ENCODE measurements at places on chromosomes 16 and 17.

DNA sequence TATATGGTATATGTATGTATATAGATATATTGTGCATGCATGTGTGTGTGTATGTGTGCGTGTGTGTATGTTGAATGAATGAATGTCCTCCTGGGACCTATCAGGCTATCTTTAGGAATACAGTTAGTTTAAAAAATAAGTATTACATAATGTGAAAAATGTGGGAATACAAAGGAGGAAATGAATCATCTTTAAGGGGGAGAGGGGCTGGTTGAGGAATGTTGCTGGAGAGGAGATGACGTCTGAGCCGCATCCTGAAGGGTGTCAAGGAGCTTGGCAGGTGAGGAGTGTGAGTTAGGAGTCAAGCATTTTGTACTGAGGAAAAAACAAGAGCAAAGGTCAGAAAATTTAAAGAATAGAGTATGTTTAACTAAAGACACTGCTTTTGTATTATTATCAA lies 62.4 kb upstream of the NLK start:
- no peak for DNase-seq

DNA sequence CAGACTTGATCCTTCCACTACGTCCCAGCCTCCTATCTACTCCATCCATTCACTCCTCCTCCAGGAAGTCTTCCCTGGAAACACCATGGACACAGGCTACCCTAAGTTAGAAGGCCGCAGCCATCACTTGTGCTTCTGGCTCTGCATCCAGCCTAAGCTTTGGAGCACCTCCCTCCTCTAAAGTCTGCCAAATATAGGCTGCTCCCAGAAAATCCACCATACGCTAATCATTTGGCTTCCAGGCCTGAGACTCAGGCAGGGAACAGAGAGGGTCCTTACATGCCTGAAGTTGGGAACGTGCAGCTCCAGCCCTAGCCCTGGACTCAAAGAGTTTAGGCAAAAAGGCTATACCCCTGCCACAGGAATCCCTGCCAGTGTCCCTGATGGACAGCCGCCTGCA lies 6.7 kb downstream of the PCGF2 start:
- DNase-seq = no peak

GRCh38 chr17:6095501-6095900 lies 25.3 kb downstream of the WSCD1 start:
- DNase-seq = no peak

DNA sequence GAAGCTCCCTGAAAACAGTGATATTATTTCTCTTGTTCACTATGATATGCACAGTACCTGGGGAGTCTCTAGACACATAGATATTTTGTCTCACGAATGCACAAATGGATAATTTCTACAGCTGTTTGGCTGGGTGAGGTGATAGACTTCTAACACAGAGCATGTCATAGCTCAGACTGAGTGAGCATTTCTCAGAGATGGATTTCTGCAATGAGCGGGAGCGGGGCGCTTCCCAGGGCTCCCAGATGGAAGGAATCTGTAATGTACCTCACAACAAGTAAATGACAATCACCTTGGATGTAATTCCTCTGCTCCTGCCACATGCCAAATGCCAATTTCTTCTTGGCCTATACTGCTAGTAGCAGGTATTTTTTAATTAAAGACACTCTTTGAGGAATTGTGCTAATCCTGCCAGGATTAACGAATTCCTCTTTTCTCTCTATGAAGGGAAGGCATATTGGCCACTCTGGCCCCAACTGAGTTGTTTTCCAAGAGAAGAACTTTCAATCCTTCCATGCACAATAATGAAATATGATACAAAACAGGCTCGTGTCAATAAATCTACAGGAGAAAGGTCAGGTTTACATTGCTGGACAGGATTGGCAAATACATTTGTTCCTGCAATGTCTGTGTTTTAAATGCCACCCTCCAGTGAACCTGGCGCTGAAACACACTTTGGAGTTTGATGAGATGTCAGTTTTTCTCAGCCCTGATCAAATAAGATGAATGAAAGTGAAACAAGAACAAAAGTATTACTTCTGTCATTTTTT lies 185.3 kb downstream of the CBLN1 start:
- no peak for DNase-seq

DNA sequence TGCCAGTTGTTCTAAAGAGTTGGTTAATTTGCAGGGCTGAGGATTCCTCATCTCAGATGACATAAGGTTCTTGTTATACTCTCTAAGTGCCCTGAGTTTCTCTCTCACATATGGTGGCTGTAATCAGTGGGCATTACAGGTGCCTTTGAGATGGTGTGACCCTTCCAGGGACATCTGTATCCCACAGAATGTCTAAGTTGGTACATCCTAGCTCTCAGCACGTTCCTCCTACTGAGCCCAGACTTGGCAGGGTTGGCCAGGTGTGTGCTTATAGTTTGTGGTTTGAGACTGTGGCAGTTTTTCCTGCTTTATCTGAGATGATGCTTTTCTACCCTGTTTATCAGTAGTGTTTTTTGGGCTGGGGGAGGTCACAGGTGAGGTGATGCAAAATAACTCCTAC lies 36.3 kb downstream of the SPECC1 start:
- no peak for DNase-seq

- no peak for DNase-seq
Observed at GRCh38 chr16:49362230-49362629, 11.4 kb upstream of the C16orf78 start.

DNA sequence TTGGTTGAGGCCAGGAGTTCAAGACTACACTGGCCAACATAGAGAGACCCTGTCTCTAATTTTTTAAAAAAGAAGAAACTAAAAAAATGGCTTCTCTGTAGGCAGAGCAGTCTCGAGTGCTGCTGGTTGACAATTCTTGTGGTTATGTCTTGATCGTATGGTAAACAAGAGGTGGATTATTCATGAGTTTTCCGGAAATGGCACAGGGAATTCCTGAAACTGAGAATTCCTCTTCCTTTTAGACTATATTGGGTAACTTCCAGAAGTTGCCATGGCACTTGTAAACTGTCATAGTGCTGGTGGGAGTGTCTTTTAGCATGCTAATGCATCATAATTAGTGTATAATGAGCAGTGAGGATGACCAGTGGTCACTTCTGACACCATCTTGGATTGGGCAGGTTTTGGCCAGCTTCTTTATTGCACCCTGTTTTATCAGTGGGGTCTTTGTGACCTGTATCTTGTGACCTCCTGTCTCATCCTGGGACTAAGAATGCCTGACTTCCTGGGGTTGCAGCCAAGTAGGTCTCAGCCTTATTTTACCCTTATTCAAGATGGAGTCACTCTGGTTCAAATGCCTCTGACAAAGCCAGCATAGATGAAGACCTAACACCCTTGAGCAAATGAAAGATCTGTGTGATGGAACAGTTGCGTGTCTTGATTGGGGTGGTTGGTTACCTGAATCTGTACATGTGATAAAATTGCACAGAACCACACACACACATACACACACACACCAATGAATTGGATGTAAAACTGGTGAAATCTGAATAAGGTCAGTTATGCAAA lies 30.2 kb downstream of the BMERB1 start:
- DNase-seq = no peak

GRCh38 chr16:10896723-10897122 lies 19.7 kb downstream of the CIITA start:
- DNase-seq = no peak

DNA sequence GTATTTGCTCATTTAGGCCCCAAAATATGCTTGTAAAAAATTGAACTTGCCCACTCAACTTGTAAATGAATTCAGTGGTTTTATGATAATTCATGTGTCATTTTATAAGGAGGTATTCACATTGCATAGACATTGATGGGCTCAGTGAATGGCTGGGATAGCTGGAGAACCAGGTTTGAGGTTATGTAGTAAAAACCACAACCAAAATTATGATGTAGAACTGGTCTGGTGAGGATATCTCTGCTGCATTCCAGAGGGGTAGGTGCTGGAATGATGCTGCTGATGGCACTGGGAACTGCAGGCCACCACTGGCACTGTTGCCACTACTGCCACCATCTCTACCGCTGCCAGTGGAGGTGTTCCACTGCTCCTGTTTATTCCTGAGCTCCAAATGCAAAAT lies 21.5 kb upstream of the RABEP1 start:
- DNase-seq = no peak

- no peak for DNase-seq
Observed at GRCh38 chr16:89143201-89143741, 28.3 kb upstream of the CDH15 start.

DNA sequence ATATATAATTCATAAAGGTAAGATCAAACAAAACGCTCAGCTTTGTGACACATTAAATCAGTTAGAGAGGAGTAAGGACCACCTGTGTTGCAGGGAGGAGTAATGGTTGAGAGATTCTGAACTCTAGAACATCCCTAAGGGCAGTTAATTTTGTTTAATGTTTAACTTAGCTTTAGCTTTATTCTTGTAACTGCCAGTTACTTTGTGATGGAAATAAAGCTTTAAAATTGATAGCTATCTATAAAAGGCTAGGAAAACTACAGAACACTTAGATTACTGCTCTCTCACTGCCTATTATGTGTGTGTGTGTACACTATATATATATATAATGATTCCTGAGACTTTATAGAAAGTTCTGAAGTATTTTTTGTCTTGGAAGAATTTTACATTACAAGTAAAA lies 37.8 kb downstream of the PTRH2 start:
- no peak for DNase-seq

GRCh38 chr16:88703486-88704309 lies 2.5 kb downstream of the RNF166 start:
- DNase-seq = peak; percentile 69

DNA sequence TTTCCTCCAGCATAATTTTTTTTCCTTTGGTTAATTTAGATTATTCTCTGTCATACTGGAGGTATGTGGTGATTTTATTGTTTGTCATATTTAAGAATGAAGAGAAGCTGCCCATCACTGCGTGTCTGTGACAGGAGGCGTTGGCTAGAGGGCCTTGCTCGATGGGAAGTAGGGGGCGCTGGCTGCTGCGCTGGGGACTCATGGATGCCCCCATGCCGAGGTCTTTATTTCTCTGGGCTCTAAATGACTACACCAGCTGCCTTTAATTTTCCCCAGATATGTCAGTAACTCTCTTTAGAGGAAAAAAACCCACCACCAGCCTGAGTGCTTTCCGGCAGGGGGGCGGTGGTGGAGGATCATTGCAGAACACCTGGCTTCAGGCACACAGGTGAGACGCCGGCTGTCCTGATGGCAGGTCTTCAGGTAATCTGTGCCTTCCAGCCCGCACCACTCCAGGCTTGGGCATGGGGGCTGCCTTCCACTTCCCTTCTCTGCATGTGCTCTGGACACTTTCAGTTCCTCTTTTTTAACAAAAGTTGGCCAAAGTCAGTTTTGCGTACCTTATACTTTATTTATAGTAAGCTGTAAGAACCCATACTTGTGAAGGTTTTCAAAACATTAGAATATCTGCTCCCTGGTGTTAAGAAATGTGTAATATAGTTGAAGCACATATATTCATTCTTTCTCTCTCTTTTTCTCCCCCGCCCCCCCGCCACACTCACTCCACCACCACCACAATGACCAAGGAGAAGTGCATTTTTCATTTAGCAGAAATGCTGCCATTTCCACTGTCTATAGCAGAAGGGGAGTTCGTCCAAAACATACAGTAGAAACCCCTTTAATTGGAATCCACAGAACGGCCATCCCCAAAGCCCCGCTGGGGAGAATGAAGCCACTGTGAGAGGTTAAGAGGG lies 192.7 kb downstream of the RPTOR start:
- DNase-seq = no peak

- DNase-seq = peak; percentile 71
Observed at GRCh38 chr16:27230562-27231001, 27.3 kb downstream of the KDM8 start.

DNA sequence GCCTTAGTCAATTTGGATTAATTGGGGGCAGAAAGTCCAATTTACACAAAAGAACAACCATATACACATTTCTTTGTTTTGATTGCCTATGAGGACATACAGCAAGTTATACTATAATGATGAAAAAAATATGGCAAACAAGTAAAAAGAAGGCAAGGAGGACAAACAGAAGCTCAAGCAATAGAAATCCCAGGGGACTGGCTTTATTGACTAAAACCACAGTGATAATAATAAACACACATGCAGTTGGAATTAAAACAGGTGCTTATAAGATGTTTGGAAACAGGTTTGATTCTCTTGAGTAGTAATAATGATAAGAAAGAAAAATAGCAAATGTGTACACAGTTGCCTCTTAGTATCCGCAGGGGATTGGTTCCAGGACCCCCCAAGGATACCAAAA lies 176.4 kb downstream of the SHISA9 start:
- DNase-seq = no peak

- peak; percentile 60 for DNase-seq
Observed at GRCh38 chr16:67029254-67030096, 526 bp downstream of the CBFB start.

- no peak for DNase-seq
Observed at GRCh38 chr16:66853261-66854139, 9.3 kb downstream of the CA7 start.

GRCh38 chr17:44610871-44611270 lies 45.4 kb upstream of the MEIOC start:
- DNase-seq = no peak

DNA sequence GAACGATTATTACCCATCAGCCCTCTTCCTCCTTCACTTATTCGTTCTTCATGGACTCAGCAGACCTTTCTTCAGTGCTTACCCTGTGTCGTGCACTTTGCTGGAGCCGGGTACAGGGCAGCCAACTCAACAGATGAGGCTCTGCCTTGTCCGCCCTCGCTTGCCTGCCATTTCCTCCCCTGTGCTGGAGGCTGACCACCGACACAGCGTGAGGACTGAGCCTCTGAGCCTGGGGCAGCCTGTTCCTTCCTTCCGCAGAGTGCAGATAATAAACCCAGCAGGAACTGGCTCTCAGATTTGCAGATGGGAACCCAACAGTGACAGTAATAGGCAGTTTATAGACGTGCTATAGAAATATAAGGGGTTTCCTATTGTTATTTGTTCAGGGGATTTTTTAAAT lies 7.0 kb upstream of the SLC39A11 start:
- DNase-seq = no peak

DNA sequence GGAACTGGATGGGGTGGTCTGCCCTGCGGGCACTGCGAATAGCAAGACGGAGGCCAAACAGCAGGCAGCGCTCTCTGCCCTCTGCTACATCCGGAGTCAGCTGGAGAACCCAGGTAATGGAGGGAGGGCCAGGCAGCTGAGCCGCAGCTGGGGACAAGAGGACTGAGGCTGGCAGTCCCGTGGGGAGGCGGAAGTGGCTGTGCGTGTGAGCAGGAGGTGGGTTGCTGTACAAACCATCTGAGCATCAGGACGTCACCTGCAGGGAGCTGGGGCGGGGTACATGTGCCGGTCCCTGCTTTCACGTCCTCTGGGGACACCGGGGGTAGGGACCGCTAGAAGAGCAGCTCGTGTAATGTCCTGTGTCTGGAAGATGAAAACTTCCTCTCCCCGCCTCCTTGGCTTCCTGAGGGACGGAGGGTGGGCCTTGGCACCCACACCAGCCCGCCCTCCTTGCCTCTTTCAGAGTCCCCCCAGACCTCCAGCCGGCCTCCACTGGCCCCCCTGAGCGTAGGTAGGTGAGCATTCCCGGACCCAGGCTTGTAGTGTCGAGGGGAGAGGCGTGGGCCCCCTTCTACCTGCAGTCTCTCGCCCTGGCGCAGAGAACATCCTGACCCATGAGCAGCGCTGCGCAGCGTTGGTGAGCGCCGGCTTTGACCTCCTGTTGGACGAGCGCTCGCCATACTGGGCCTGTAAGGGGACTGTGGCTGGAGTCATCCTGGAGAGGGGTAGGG lies 3.7 kb downstream of the ADAD2 start:
- DNase-seq = no peak

All from stimulated activated CD4-positive, alpha-beta T cell treated with anti-CD3 and anti-CD28 coated beads, Interleukin-4, amount 100 ng/mL, for 24 hours (primary cell).